ENCODE measurements at places on chromosomes 1 and 21.

DNA sequence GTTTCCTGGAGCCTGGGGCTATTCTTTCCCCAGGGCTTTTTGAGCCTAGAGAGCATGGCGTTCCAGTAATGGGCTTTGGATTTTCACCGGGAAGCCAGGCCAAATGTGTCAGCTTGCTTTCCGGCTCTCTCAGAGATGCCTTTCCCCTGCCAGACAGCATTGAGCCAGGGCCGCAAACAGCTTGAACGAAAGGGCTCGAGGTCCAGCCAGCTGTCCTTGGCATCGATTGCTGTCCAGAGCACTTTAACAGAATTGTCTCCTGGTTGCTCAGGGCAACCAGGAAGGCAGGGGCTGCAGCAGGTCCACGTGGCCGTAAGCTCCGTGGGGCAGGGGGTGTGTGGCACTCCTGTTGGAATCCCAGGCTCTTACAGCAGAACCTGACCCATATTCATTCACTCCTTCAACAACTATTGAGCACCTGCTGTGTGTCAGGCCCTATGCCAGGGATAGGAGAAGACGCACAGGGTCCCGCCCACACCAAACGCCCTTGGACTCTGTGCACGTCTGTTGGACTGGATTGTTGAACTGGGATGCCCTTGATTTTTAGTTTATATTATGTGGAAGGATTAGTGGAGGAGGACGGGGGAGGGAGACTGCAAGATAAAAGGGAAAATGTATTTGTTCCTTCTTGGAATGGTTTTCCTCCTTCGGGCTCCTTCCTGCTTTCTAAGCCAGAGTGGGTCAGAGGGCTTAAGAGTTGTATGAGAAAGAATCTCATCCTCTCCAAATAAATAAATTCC, 38.7 kb upstream of the EFHD2 start:
- no peak for DNase-seq

GRCh38 chr1:186864296-186864695, 35.5 kb downstream of the PLA2G4A start:
- no peak for DNase-seq

DNA sequence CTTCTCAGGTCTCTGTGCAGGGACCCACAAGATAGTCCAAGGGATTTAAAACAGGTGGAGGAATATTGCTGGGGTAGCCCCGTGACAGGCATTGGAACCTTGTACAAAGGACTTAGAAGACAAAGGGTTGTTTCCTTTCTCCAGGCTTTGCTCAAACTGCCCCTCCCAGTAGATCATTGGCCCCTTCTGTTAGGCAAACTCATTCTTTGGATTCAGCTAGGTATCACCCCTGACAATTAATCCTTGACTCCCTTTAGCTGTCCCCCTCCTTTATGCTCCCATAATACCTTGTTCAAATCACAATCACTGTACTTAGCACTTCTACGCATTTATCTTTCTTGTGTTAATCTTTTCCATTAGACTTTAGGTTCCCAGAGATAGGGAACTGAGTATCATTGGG, 360.5 kb downstream of the KCNH1 start:
- no peak for DNase-seq

- DNase-seq = peak; percentile 63
Measured at GRCh38 chr1:222711319-222712252, 705 bp downstream of the AIDA start.

DNA sequence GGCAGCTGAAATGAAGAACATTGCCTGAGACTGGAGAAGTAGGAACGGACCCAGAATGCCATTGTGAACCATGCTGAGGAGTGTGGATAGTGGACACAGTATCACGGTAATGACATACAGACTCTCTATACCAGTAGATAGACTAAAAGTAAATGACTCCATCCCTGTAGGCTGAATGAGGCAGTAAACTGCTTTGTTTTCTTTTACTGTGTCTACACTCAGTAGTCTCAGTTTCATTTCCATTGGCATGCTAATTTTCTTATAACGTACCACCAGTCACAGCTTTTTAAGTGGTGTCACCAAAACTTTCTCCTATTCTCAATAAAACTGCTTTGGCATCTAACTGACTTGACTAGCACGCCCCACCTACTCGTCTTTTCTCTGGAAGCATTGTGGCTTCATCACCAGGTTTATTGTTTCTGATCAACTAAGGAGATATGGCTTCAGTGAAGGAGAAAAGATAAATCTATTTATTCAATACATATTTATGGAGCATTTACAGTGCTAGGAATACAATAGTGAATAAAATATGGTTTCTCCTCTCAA, 8.4 kb upstream of the ZNF697 start:
- no peak for DNase-seq

DNA sequence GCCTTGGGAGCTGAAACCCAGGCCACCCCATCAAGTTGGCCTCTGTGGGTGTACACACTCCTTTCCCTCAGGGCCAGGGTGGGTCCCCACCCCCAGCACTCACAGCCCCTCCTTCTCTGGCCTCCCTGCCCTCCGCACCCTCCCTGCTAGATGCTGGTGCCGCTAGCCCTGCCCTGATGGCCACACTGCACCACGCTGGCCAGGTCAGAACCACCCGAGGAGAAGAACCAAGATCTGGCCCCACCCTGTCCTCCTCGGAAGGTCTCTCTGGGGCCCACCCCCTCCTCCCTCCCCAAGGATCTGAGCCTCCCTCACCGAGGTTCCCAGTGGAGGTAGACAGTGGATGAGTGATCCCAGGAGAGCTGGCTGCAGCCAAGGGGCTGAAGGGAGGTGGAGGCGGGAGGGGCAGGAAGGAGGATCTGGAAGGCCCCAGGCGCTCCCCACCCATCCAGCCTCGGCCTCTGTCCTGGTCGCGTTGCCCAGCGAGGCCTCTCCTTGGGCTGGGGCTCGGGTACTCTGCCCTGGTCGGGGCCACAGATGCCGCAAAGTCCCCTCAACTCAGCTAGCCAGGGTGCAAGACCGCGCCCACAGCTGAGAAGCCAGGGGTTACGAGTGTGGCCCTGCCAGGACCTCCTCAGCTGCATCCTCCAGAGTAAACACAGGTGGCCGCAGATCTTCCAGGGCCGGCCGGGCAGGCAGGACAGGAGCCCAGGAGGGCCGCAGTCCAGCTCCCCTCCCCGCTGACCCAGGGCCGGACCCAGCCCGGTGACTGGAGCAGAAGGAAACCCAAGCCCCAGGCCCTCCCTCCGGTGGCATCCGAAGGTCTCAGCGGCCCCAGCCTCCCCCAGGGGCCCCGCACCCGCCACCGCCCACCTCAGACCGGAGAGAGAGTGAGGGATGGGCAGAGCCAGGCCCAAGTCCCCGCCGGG, 5.2 kb downstream of the B3GALT6 start:
- no peak for DNase-seq

DNA sequence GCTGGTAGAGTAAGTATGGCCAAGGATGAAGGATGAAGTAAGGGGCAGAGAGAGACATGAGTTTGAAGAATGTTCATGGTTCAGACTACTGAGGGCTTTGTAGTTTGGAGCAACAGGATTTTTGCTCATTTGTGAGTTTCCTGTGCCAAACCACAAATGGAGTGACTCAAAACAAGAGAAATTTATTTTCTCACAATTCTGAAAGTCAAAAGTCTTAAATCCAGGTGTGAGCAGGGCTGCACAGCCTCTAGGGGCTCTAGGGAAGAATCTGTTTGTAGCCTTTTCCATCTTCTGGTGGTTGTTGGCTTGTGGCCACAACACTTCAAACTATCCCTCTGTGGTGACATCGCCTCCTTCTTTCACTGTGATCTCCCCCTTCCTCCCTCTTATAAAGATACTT, 58.9 kb downstream of the RHOU start:
- DNase-seq = no peak

- DNase-seq = no peak
Measured at GRCh38 chr1:36085686-36086526, 2.0 kb downstream of the TEKT2 start.

GRCh38 chr1:205677167-205677566, 3.1 kb downstream of the SLC45A3 start:
- no peak for DNase-seq

GRCh38 chr1:163684785-163685184, 363.0 kb downstream of the NUF2 start:
- DNase-seq = no peak

- DNase-seq = no peak
Measured at GRCh38 chr1:94863919-94864318, 43.8 kb downstream of the SLC44A3 start.
